HS-5 (cell line): ENCODE measurements at places on chromosomes 3 and 15.
A peak's percentile ranks its signal among the peaks of the same experiment; 100 is the strongest.

DNA sequence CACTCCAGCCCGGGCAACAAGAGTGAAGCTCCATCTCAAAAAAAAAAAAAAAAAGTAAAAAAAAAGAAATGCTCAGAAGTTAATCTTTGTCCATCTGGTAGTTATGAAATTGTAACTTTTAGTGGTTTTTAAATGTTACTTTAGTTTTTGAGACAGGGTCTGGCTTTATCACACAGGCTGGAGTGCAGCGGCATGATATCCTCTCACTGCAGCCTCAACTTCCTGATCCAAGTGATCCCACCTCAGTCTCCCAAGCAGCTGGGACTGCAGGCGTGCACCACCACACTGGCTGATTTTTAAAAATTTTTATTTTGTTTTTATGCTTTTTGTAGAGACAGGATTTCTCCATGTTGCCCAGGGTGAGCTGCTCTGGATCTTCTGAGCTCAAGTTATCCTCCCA, 1.3 kb downstream of the RNU5B-1 start:
- no peak for DNase-seq

- DNase-seq: no peak
Measured at GRCh38 chr3:4818986-4819693, 160.1 kb upstream of the BHLHE40 start.

GRCh38 chr15:93173369-93173768, 84.4 kb upstream of the RGMA start:
- DNase-seq: peak; percentile 9

GRCh38 chr3:185423178-185423577, 60.2 kb downstream of the MAP3K13 start:
- DNase-seq: peak; percentile 2

GRCh38 chr3:129460572-129460971, 20.5 kb downstream of the IFT122 start:
- no peak for DNase-seq

GRCh38 chr3:170044271-170044670, 6.5 kb downstream of the GPR160 start:
- no peak for DNase-seq

- no peak for DNase-seq
Measured at GRCh38 chr3:150538324-150539208, 7.7 kb downstream of the SERP1 start.

GRCh38 chr3:29453284-29454001, 172.6 kb downstream of the RBMS3 start:
- no peak for DNase-seq

- DNase-seq: no peak
Measured at GRCh38 chr15:65292938-65293518, 2.8 kb upstream of the RNU5A-1 start.

GRCh38 chr3:152823781-152824180, 11.2 kb upstream of the P2RY1 start:
- DNase-seq: no peak

GRCh38 chr3:188164248-188164687, 10.3 kb downstream of the LPP start:
- DNase-seq: no peak

GRCh38 chr3:41846850-41847249, 115.1 kb downstream of the ULK4 start:
- no peak for DNase-seq

GRCh38 chr15:28167042-28167441, 67.9 kb upstream of the OCA2 start:
- DNase-seq: no peak

- DNase-seq: no peak
Measured at GRCh38 chr3:42902257-42902656, 3.7 kb upstream of the ZNF662 start.

GRCh38 chr3:49623071-49623470, 51.1 kb upstream of the APEH start:
- no peak for DNase-seq

DNA sequence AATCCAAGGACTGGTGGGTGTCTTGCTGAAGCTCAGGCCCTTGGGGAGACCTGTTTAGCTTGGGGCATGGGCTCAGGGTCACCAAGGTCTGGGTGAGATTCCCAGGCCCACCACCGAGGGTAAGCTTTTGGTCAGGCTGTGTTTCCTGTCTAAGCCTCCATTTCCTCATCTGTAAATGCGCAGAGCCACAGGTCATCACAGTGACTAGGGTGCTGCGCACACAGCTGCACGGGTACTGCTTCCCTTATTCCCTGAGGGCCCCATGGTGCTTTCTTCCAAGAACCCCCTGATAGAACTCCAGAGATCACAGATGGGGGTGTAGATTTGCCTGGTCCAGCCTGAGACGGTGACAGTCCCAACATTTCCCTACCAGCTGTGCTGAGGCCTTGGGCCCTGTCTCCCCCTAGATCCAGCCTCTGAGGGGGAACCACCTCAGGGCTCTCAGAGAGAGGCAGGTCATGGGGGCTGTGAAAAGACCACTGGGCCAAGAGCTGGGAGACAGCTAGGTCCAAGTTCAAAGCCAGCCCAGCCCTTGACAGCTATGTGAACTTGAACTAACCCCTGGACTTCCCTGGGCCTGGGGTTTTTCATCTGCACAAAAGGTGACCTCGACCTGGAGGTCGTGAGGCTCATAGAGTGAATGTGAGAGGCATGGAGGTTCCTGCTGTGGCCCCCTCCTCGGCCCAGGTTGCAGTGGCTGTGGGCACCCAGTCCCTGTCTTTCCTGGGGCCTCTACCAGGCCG, 60.7 kb downstream of the SEMA3G start:
- no peak for DNase-seq

DNA sequence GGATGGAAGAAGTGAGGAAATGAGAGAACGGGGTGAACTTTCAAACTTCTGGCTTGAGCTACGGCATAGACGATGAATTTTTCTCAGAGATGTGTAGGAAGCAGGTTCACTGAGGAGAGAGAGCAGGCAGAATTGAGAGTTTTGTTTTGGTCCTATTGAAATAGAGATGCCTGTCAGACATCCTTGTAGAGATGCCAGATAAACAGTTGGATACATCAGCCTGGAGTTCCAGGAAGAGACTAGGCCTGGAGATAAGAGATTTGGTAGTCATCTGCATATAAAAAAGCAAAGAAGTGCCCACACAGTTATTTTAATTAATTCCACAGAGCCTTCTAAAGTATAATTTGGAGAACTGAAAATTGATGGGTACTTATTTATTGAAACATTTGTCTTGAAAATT, 495.6 kb downstream of the IL5RA start:
- DNase-seq: no peak

GRCh38 chr3:195796795-195797194, 14.9 kb downstream of the MUC4 start:
- DNase-seq: no peak

DNA sequence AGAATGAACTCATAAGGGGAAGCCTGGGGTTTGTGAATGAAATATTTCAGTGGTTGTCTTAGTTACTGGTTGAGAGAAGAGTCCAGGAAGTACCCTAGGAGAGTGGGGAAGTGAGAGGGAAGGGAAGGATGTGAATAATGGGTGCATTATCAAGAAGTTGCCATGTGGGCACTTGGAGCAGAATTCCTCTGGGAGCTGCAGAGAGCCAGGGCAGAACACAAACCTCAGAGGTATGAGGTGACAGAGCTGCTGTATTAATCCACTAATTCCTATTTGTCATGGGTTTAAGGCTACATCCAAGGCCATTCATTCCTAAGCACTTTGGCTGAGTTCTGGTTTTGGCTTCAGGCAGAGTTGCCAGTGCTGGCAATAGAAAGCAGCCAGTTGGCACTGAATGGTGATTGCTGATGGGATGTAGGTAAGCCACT, 29.0 kb downstream of the NDUFB4 start:
- DNase-seq: no peak

DNA sequence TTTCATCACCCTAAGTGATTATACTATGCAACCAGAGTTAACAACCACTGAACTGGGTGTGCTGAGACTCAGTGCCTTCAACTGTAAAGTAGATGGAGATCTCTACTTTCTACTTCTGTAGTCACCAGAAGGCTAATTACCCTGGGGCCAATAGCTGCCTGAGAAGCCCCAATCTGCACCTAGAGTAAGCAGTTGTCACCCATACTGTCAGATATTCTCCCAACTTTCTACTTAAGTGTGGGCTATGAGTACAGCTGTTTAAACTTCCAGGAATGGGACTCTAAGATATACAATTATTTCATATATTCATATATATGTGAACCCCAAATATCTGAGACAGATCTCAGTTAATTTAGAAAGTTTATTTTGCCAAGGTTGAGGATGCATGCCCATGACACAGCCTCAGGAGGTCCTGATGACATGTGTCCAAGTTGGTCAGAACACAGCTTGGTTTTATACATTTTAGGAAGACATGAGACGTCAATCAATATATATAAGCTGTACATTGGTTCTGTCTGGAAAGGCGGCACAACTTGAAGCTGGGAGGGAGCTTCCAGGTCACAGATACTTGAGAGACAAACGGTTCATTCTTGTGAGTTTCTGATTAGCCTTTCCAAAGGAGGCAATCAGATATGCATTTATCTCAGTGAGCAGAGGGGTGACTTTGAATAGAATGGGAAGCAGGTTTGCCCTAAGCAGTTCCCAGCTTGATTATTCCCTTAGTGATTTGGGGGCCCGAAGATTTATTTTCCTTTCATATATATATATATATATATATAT, 41.9 kb downstream of the CCNL1 start:
- DNase-seq: no peak

GRCh38 chr3:63387568-63387967, 109.5 kb downstream of the SYNPR start:
- DNase-seq: peak; percentile 24

- DNase-seq: no peak
Measured at GRCh38 chr15:79179108-79179561, 88.6 kb upstream of the RASGRF1 start.

GRCh38 chr15:67154249-67154648, 88.8 kb downstream of the SMAD3 start:
- DNase-seq: no peak

- DNase-seq: no peak
Measured at GRCh38 chr3:61134532-61134931, 116.7 kb downstream of the FHIT start.

DNA sequence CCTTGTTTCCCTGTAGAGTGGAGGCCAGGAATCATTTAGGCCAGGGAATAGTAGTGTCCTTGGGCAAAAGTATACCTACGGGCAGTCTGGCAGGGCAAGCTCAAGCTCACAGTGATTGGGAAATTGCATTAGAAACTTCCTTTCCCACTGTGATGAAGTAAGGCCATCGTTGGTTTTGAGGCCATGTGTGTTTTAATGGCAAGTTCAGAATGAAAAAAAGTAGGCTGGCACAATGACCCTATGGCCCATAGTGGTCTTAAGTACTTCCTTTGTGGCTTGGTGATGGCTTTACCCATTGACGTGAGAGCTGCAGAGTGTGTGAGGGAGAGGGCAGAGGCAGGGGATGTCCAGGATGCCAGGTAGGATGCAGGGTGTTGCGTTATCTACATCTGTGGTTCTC, 28.8 kb downstream of the LIMD1 start:
- DNase-seq: no peak

- DNase-seq: no peak
Measured at GRCh38 chr3:40741729-40742128, 217.0 kb downstream of the ZNF621 start.

DNA sequence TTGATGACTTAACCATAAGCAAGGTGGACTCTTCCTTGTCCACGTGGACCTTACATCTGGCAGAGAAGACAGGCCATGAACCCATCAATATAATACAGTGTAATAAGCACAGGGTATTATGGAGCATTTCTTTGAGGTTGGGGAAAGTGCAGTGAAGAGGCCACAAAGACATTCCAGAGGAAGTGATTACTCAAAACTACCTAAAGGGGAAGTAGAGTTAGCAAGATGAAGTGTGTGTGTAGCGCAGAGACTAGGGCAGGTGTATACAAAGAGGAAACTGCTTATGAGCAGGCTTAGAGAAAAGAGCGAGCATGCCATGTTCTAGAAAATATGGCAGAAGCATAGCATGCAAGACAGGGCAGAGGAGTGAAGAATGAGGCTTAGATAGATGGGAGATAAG, 17.9 kb downstream of the CP start:
- no peak for DNase-seq

- peak; percentile 53 for DNase-seq
Measured at GRCh38 chr15:56978898-56979662, 60.6 kb downstream of the TCF12 start.

DNA sequence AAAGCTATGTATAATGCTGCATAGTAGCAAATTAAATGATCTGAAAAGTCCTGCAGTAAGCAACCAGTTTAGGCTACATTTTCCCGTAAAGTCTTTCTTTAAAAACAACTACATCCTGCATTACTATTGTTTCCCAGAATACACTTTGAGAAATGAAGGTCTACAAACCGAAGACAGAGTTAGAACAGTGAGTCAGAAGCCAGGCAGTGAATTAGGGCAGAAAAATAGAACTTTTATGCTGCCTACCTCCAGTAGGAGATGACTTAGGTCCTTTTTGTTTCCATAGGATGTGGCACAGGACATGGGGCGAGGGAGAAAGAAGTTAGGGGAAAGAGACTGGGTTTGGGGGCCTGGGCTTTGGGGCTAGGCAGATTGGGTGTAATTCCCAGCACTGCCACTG, 127.3 kb downstream of the PPM1L start:
- no peak for DNase-seq
